Fibroblast of gingiva (primary cell): ENCODE measurements at places on chromosomes 6 and 20.

GRCh38 chr6:30998785-30999184 lies 11.5 kb upstream of the MUC22 start:
- peak; percentile 48 for DNase-seq

GRCh38 chr20:38450412-38450975 lies 15.4 kb upstream of the SNHG17 start:
- DNase-seq = no peak

- DNase-seq = peak; percentile 13
Measured at GRCh38 chr20:53157443-53158408, 185.6 kb downstream of the TSHZ2 start.

DNA sequence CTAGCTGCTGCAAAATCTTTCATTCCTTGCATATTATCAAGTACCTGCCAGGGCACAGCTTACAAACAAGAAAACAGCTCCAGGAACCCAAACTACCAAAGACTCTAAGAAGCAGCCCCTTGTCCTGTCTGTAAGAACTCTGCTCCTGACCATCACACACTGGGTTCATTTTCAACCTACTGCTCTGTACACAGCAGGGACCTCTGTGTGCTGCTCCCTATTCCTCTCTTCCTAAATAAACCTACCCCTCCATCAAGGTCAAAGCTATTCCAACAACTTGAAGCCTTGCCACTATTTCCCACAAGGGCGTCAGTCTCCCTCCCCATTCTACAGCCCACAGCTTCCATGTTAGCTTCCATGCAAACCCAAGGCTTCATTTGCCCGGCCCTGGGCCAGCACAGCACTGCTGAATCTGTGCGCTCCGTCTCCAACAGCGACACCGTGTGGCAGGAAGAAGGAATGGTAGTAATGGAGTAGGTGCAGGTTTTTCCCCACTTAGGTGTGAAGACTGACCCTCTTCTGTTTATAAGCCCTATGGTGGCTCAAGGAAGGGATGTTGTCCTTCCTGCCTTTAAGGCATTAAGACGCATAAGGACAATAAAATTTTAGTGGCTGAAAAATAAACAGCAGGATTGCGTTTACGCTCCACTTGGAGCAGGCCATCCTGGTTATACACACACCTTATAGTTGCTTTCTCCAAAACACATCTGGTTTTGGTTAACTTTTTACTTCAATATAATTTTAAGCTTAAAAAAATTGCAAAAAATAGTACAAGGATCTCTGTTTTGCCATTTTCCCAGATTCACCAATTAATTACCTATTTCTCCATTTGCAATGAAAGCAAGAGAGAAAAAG lies 115.2 kb upstream of the NXT1 start:
- DNase-seq = peak; percentile 65

DNA sequence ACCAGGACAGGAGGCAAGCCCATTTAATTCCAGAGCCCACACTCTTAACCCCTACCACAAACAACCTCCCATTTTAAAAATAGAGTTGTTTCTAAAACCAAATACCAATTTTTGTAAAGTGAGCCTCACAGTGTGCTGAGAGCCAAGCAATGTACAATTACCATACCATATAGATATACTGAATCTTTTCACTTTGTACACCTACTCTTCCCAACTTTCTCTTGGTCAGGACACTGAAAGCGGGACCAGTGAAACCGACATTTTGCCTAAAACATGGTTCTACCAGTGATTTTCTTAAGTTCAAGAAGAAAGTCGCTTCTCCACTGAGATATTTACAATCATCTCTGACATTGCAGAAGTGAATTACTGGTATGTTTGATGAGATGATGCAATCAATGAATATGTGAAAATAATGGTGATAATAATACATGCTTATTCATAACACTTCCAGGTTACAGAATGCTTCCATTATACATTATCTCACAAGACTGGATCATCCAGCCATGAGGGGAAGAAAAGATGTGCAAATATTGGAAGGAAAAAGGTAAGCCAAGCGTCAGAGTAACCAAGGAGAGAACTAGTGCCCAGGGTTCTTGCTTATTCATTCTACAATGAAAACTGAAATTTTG lies 74.1 kb downstream of the HIVEP2 start:
- no peak for DNase-seq

DNA sequence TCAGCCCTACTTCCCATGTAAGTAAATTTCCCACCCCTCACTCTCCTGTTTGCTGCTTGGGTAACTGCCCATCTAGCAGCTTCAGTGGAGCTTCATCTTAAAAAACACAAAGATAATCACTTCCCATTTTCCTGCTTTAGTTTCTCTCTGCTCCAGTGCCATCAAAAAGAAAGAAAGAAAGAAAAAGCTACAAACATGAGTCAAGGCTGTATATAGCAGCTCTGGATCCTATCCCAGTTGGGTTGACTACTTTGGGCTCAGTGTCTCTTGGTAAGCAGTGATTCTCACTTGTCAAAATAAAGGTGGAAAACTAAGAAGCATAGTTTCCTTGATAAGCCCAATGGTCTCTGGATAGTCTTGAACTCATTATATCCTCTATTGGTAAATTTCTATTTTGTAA lies 48.7 kb upstream of the SRPK1 start:
- DNase-seq = no peak

GRCh38 chr20:64056889-64057627 lies 5.9 kb upstream of the TCEA2 start:
- DNase-seq = no peak

GRCh38 chr20:20014659-20015058 lies 2.5 kb upstream of the NAA20 start:
- DNase-seq = no peak

GRCh38 chr6:152351110-152351509 lies 286.1 kb downstream of the SYNE1 start:
- no peak for DNase-seq

DNA sequence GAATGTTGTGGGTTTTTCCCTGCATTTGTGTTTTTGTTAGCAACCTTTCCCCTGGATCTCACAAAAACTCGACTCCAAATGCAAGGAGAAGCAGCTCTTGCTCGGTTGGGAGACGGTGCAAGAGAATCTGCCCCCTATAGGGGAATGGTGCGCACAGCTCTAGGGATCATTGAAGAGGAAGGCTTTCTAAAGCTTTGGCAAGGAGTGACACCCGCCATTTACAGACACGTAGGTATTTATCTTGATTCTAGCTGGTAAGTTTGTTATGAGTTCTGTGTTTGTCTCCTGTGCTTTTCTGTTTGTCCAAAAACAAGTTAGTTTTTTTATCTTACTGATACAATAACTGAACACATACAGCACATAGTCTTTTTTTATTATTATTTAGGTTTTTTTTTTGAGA lies 3.0 kb downstream of the SLC25A27 start:
- no peak for DNase-seq

DNA sequence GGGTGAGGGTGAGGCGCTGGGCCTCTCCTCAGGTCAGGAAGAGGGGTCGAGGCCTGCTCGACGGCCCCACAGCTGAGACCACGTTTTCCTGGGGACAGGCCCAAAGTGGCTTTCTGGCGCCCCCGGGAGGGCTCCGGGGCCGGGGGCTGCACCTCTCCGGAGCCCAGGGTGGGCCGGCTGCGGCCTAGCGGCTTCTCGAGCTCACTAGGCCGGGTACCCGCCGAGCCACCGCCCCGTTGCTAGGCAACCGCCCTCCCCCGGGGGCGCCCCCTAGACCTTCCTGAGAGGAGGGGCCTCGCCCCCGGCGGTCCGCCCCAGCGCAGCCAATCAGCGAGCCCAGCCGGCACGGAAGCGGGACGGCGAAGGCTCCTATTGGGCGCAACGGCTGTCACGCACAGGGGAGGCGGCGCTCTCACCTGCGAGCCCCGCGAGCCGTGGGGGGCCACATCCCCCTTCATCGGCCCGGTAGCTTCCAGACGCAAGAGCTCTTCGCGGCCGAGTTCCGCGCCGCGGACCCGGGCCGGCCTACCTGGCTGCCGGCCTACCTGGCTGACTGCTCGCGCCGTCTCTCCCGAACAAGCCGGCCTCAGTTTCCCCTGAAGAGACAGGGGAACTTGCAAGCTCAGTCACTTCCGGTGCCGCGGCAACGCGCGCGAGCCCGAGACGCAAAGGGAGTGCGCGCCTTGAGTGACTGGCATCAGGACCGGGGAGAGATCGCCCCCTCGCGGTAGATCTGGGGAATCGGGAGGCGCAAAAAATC lies 831 bp upstream of the BCL2L1 start:
- DNase-seq = peak; percentile 98

- DNase-seq = no peak
Measured at GRCh38 chr20:42138729-42139128, 520.6 kb upstream of the CHD6 start.

GRCh38 chr6:38522322-38522721 lies 117.4 kb downstream of the BTBD9 start:
- peak; percentile 90 for DNase-seq

GRCh38 chr6:168333491-168333890 lies 13.9 kb upstream of the DACT2 start:
- no peak for DNase-seq

- DNase-seq = peak; percentile 99
Measured at GRCh38 chr20:5696011-5696559, 54.1 kb upstream of the SHLD1 start.

GRCh38 chr6:25485821-25486534 lies 166.0 kb upstream of the SCGN start:
- no peak for DNase-seq

DNA sequence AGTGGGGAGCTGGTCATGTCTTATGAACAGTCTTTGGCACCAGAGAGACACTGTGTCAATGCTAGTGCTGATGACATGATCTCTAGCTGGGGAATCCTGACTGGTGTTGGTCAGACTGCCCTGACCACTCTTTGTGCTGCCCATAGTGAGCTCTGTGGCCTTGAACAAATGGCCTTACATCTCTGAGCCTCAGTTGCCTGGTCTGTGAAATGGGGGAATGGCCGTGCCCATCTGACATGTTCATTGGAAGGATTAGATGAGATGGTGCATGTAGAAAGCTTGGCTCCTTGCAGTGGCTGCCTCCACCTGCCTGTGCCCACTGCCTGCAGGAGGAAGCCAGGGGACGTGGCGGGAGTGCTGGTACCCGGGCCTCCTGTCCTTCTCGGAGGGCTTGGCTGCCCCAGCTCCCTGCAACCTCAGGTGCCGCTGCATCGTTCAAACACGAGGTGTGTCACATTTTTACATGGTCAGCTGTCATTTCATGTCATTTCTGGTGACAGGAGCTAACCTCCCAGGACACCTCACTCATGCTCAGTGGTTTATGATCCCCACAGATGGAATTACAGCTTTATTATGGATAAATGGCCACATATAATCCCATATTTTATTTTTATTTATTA lies 45.8 kb downstream of the ANKRD60 start:
- no peak for DNase-seq

- peak; percentile 44 for DNase-seq
Measured at GRCh38 chr6:31791324-31792089, 4.0 kb downstream of the VARS1 start.

- DNase-seq = no peak
Measured at GRCh38 chr6:28995093-28995650, 9.9 kb downstream of the ZNF311 start.
